ENCODE measurements at places on chromosomes 7 and 10. TPM values are rescaled to one million over a fixed set of nuclear protein-coding genes. Genes with fewer than 3 reads are reported as not detected.

DNA sequence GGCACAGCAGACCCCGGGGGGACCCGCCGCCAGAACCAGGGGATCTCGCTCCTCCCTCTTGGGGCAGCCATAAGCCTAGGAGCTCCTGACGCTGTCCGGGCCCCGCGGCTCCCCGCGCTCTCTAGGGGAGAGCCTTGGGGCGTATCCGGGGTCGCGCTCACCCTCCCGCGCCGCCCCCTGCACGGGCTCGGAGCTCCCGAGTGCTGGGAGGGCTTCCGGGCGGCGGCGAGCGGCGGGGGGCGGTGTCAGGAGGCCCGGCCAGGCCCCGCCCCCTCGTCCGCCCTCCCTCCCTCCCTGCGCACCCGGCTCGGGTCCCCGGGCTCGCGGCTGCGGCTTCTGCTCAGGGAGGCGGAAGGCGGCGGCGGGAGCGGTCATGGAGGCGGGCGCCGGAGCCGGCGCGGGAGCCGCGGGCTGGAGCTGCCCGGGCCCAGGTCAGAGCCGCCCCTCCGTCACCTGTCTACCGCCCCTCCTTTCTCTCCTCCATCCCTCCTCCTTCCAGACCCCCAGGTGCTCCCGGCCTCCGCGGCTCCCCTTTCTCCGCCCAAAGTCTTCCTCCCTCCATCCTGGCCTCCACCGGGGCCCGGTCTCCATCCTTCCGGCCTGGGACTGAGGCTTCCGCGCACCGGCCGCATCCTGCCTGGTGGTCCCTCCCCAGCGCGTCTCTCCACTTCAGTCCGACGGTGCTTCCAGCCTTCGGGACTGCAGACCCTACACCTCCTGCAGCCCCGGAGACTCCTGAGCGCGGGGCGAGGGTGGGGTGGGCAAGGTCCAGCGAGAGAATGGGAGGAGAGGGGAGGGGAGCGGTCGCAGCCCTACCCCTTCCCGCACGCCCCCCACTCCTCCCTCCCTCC is at the start of gene CCDC136:
Gene CCDC136, plus strand, starts transcription at position 848 of the 851 bp plus-strand sequence. CDS start 444 bp downstream, outside the sequence.
- DNase-seq, result peak; percentile 36

The CALML5 gene
- polyA plus RNA-seq, result not detected

The ZCCHC24 gene
- 23.8 TPM for polyA plus RNA-seq

DNA sequence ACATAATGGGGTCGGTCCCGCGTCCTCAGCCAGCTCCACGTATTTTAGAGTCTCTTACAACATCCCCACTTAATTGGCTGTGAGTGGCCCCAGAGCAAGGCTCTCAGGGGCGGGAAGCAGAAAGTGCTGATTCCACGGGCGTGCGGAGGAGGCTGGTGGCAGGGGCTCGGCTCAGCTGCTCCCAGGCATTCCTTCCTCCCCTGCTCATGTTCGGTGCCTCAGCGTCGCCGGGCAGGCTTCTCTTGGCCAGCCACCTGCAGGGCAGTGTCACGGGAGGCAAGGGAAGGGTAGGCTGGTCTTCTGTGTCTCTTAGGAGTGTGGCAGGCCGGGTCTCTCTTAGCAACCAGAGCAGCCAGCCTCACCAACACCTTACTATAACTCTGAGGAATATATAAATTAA is 33.8 kb downstream of the IL15RA start:
- peak; percentile 53 for DNase-seq

GRCh38 chr7:24611130-24611529 is 37.9 kb downstream of the PALS2 start:
- no peak for DNase-seq

The SPAM1 gene
- polyA plus RNA-seq, result 1.0 TPM

- no peak for DNase-seq
Measured at GRCh38 chr7:15829691-15830090, 143.2 kb upstream of the MEOX2 start.

- DNase-seq, result no peak
Measured at GRCh38 chr10:65275296-65275695, 1650.5 kb upstream of the LRRTM3 start.

DNA sequence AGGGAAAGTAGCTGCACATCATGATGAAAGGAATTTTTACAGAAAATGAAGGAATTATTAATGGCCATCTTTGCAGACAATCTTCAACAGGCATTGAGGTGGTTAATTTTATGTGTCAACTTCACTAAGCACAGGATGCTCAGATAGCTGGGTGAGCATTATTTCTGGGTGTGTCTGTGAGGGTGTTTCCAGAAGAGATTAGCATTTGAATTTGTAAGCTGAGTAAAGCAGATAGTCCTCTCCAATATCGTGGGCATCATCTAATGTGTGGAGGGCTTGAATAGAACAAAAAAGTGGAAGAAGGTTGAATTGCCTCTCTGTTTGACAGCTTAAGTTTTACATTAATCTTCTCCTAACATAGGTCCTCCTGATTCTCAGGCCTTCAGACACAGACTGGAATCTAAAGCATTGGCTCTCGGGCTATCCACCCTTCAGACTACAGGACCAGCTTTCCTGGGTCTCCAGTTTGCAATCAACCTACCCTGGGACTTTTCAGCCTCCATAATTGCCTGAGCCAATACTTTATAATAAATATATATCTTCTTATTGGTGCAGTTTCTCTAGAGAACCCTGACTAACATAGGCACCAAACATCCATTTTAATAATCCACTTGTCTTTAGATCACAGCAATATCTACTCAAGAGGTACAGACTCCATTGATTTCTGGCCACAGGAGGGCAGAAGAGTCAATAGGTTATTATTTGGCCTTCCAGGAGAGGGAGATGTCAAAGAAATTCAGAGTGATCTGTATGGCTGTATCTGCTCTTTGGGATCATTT is 10.5 kb upstream of the CRPPA start:
- DNase-seq, result peak; percentile 37

- no peak for DNase-seq
Measured at GRCh38 chr7:88291398-88292173, 15.1 kb downstream of the STEAP4 start.

The IFIT2 gene
- polyA plus RNA-seq, result 3.7 TPM

DNA sequence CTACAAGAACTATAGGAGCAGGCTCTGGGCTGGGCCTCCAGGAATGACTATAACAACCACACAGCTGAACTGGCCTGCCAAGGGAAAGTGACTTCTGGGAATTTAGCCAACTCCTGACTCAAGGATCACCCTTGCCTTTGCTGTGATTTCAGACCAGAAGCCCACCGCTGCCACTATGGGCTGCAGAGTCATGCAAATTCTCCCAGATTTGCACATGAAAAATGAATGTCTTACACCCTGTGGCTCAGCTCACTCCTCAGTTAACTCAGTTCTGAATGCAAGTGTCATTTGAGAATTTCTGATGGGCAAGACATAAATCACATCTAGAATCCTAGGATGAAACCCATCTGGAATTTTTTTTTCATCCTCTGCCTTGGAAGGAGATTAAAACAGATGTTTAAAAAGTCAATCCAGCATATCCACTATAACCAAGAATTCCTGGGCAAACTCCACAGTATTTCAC is 186.5 kb upstream of the BET1 start:
- DNase-seq, result no peak

The NKX2-3 gene
- 22.1 TPM for polyA plus RNA-seq

GRCh38 chr10:97131666-97132065 is 54.1 kb downstream of the SLIT1 start:
- no peak for DNase-seq

The MEIG1 gene
- polyA plus RNA-seq, result 0.33 TPM

DNA sequence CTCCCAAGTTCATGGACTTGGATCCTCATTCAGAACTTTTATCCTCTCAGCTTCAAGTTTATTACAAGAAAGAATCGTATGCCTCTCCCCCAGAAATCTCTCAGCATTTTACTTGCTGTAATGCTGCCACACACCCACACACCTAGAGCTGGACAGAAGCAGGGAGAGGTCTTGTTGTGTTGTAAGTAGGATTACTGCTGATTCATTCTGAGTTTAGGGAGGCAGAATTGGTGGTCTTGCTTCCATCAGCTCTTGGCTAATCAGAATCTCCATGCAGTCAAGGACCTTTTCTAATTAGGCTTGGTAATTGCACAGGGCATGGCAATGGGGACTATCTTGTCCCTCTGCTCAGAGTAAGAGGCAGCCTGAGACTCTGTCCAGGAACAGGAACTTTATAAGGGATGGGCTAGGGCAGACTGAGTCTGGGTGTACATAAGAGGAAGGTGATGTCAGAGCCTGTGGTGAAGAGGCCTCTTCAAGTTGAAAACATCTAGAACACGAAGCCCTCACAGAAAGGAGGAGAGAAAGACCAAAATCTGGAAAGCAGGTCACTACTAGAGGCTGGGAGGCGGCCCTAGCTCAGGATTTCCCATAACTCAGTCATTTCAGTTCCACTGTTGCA is 7.0 kb upstream of the PTPRE start:
- DNase-seq, result no peak

The SPDYE11 gene
- polyA plus RNA-seq, result 0.51 TPM

The XRCC2 gene
- polyA plus RNA-seq, result 6.0 TPM
